ENCODE measurements at places on chromosomes 2 and 18. TPM values are rescaled to one million over a fixed set of nuclear protein-coding genes. Genes with fewer than 3 reads are reported as not detected.

Gene POTEF
- total RNA-seq, result not detected

Gene RAX
- total RNA-seq, result not detected

Gene SAG
- total RNA-seq, result not detected

Gene LIMS4
- total RNA-seq, result 8.2 TPM

Gene SPATA3
- total RNA-seq, result not detected

Gene SLC9A4
- total RNA-seq, result not detected

GRCh38 chr2:157269922-157270321, 12.4 kb downstream of the GALNT5 start:
- no peak for DNase-seq

- DNase-seq, result no peak
Measured at GRCh38 chr2:120993661-120994060, 258.0 kb downstream of the GLI2 start.

DNA sequence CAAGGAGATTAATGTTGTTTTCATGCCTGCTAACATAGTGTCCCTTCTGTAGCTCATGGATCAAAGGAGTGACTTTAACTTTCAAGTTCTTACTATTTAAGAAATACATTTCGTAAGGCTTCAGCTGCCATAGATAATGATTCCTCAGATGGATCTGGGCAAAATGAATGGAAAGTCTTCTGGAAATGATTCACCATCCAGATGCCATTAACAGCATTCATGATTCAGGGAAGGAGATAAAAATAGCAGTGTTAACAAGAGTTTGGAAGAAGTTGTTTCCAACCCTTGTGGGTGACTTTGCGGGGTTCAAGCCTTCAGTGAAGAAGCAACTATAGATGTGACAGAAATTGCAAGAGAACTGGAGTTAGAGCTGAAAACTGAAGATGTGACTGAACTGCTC, 17.0 kb downstream of the VRK2 start:
- no peak for DNase-seq

DNA sequence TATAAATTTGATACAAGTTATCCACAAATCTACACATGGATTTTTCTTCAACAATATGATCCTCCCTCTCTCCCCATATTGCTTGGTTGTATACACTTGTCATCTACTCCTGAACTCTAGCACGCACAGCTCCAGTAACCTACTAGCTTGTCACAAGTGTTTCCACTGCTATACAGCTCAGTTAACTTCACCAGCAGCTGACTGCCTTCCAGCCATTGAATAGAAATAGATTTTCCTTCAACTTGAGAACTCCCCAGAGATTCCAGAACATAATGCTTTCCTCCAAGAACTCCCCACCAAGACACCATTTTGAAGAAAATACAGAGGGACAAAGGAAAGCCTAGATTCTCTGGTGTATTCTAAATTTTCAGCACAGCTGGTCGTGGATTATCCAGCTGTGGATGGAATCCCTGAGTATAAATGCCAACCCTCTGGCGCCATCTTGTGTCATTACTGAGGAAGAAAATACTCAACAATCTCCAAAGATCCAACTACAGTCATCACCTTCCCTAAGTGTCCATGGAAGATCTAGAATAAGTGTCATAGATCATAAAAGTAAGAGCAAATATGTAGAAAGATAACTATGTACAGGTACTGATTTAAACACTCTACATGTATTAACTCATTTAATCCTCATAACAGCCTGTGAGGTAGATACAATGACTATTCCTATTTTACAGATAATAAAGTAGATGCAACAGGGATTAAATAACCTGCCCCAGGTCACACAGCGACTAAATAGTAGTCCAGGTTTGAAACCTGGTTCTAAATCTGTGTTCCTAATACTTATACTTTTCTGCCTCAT, 156.7 kb downstream of the ARHGAP28 start:
- no peak for DNase-seq

DNA sequence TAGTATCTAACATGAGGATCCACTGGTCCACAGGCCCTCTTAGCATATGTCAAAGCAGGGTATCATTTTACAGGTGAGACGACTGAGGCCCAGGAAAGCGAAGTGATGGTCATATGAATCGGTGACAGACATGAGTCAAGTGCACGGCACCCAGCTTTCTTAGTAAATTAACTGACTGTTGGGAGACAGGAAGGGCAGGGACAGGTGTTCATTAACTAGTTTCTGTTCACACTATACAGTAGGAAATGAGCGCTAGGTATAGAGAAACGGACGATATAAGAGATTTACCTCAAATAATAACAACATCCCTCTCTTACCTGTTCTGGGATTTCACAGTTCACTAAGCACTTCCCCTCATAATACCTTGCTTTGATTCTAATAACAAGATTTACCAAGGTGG, 1.7 kb upstream of the SMARCAL1 start:
- no peak for DNase-seq

GRCh38 chr2:71000780-71001591, 6.3 kb upstream of the TEX261 start:
- peak; percentile 93 for DNase-seq

DNA sequence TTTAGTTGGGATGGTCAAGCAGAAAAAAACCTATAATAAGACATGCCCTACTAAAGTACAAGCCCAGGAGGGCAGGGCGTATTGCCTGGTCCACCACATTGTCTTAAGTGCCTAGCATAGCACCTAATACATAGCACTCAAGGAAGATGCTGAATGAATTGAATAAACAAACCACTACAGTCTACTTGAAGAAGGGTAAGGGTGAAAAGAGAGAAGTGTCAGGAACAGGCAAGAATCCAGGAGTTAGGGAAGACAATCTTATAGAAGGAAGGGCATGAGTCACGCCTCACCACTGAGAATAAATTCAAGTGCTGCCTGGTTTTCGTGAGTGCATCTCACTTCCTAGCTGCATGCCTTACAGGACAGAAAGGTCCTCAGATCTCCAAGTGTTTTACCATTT, 13.9 kb downstream of the SLC19A3 start:
- DNase-seq, result no peak

- no peak for DNase-seq
Measured at GRCh38 chr18:59839246-59839645, 60.5 kb upstream of the PMAIP1 start.

- no peak for DNase-seq
Measured at GRCh38 chr2:184030245-184030644, 568.1 kb upstream of the ZNF804A start.

DNA sequence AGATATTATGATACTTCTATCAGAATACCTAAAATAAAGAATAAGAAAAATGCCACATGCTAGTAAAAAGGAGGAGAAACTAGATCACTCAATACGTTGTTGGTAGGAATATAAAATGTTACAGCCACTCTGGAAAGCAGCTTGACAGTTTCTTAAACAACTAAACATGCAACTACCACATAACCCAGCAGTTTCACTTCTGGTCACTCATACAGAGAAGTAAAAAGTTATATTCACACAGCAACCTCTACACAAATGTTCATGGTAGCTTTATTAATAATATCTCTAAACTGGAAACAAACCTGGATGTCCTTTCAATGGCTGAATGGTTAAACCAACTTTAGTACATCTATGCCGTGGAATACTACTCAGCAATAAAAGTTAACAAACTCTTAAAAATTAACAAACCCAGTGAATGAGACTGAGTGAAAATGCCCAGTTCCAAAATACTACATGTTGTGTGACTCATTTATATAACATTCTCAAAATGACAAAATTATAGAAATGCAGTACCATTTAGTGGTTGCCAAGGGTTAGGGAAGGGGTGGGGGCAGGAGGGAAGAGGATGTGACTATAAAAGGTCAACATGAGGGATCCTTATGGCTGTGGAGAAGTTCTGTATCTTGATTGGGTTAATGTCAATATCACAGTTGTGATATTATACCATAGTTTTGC, 124.1 kb downstream of the MMADHC start:
- DNase-seq, result no peak

GRCh38 chr18:39421276-39421675, 1855.7 kb upstream of the CELF4 start:
- DNase-seq, result no peak

DNA sequence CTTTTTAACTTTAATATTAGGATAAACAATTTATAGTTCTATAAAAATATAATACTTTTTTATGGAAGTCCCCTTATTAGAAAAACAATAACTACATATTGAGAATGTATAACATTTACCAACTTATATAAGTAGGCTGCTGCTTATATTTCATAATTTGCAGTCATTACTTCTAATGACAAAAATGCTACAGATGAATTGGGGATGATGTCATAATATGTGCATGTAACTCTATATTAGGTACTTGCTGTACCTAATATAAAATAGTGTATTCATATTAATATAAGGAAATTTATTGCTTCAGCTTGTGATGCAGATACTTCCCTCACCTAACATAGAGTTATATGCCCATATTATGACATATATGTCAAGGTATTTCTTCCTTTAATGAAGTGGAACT, 100.7 kb downstream of the GALNT13 start:
- DNase-seq, result no peak

GRCh38 chr2:169713331-169713730, 19.1 kb downstream of the PHOSPHO2 start:
- no peak for DNase-seq

All from posterior vena cava (tissue), 2 donors.